ENCODE measurements at places on chromosomes 3 and 15.

- no peak for DNase-seq
Observed at GRCh38 chr3:182305881-182306665, 487.2 kb upstream of the ATP11B start.

DNA sequence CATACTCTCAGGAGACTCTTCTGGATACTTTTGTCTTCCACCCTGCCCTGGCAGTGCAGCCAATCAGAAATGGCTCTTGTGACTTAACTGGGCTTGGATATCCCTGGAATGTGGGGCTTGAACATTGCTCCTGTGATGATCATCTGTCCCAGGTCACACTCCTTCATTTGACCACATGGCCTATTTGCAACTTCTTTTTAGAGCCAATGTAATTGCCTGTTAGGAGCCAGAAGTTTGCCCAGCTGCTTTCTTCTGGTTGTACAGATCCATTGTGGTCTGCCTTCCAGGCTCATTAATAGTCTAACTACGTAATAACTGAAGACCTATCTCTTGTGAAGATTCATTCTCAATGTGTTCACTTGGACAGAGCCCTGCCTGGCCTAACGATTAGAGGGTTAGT, 29.8 kb downstream of the QTRT2 start:
- DNase-seq: no peak

GRCh38 chr3:131031660-131032059, 5.0 kb downstream of the NEK11 start:
- DNase-seq: no peak

DNA sequence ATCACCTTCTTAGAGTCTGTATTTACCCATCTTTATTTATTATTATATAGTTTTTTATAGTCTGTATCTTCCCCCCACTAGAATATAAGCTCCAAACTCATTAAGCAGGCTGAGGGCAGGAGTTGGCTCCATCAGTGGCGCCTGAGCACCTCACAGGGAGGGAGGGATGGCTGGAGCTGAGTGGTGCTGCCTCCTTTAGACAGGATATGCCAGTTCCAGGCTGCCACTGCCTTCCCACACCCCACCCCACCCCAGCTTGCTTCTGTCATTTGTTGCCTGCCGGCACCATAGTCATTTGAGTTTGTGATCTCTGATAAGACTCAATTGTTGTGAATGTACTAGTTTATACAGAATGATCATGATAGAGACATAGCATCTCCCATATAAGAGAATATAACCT, 85.5 kb downstream of the KLHL25 start:
- DNase-seq: no peak

GRCh38 chr3:30628901-30629590, 22.6 kb downstream of the TGFBR2 start:
- DNase-seq: no peak

DNA sequence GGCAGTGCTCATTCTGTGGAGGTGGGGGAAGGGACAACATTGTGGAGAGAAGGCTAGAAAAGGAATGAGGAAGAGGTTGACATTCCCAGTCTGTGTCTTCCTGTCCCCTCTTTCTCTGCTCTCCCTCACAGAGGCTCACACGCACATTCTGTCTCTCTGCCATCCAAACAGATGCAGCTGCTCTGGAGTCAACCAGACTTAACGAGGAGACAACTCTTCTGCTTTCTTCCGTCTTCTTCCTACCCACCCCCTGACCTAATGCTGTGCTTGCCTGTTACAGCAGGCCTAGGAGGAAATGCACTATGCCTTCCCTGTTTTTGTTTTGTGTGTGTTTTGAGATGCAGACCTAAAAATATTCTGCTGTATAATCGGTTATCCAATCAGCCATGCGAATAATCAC, 121.9 kb downstream of the CACNA1D start:
- no peak for DNase-seq

GRCh38 chr15:41926185-41927056, 32.6 kb upstream of the SPTBN5 start:
- no peak for DNase-seq

DNA sequence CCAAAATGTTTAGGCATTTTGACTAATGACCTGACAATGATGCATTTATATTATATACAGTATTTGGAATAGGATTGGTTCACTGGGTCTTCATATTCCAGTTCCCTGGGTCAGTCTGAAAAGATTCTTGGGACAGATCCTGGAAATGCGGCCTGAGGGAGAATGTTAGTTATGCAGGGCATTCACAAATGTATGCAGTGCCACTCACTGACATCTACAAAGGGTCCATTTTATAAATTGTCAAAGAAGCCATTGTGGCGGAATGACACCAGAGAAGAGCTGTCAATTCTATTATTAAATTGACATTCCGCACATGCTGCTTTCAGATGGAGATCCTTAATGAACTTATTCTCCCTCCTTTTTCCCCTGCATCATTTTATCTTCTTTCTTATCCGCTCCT, 176.6 kb downstream of the VGLL3 start:
- DNase-seq: no peak

- DNase-seq: no peak
Observed at GRCh38 chr15:72751751-72752455, 31.7 kb downstream of the ADPGK start.

GRCh38 chr15:48986240-48986639, 22.5 kb upstream of the SHC4 start:
- no peak for DNase-seq

GRCh38 chr3:102630531-102630930, 195.7 kb downstream of the ZPLD1 start:
- DNase-seq: no peak

DNA sequence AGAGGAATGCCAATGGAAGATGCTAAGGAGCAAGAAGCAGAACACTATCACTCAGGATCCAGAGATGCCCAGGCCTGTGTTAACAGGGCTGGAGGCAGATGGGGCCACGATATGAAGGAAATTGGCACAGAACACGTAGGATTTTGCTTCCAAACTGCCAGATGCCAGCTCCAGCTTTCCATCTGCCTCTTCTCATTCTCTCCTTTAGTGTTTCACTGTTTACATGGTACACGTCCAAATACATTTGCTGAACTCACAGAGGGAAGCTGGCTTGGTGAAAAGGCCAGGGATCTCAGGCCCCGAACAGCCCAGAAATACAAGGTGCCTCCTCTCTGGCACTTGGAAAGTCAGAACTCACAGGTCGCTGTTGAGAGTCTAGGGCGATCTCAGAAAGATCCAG, 187.0 kb downstream of the NTRK3 start:
- DNase-seq: no peak

DNA sequence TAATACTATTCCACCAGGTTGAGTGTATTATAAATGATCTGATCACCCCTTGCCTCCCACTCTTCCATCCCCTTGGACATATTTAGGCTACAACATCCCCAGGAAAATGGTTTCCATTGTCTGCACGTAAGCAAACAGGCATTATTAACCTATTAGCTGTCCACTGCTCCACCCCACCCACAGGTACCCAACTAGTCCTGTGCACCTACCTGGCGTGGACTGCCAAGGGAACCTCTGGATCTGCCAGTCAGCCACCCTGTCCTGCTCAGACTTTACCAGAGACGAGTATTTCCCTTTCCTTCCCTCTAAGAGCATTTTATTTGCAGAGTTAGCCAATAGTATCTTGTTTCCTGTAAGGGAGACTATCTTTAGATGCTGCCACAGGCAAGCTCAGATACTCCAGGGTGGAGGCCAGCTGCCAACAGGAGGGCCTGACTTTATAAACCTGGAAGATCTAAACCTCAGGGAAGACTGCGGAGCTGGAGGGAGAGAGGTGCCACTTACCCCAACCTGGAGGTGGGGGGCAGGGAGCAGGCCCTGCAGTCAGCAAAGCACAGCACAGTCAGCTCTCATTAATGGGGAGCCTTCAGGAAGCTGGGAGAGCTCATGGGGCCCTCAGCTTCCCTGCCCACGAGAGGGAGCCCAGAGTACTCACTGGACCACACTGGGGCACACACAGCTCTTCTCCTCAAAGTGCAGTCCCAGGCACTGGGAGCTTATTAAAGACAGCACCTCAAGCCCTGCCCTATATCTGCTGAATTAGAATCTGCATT, at the start of gene CX3CR1:
CX3CR1 (minus strand) TSS at position 292 of the 773 bp plus-strand sequence. CDS start 13,527 bp downstream, outside the sequence.
- DNase-seq: no peak

DNA sequence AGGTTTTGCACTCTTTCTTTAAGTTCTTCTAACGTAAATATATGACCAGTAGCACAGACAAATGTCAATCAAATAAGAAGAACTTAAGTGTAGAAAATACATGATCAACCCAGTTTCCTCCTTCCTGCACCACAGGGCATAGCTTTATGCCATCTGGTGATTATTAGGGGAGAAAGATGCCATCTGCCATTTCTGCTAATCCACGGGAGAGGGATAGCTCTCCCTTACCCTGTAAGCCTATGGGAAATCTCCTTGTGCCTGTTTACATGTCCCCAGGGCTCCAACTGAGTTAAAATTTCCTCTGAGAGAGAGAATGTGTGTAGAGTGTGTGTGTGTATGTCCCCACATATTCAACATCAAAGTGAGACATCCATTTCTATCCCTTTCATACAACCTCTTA, 135.9 kb downstream of the RSL24D1 start:
- no peak for DNase-seq

- no peak for DNase-seq
Observed at GRCh38 chr15:84824260-84825007, 7.3 kb downstream of the ALPK3 start.

DNA sequence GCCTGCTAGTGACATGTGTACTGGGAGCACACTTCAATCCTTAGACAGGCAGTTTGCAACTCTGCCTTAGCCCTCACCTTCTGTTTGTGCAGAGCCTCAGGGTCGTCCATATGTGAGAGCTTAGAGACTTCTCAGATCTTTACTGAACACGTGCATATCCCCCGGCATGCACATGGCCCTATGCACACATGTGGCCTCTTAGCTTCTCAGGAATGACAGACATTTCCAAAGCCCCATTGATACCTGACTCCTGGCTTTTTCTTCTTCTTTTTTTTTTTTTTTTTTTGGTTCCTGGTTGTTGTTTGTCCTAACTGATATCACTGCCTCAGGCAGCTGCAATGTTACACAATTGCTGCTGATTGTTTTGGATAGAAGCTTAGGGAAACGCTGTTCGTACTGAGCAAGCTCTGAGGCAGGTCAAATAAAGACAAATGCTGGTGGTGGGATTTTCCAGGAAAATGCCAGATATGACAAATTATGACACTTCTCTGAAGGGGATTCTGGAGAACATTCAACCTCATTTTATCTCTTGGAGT, 107.2 kb upstream of the RGMA start:
- DNase-seq: no peak

GRCh38 chr3:104362319-104362718, 1004.4 kb upstream of the ALCAM start:
- DNase-seq: no peak

DNA sequence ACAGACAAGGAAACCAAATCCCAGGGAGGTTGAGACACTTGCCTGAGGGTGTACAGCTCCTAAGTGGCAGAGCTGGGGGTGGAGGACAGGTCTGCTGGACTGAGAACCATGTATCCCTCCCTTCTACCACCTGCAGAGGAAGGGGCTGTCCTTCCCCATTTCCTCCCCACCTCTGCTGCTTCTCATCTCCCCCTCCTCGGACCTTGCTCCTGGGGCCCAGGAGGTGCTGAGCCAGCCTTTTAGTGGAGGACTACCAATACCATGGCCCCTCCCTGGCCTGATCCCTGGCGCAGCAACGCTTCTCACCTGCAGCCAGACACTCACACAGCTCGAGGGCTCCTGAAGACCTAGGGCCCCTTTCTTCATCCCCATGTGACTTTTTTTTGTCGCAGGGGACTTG, 50.4 kb downstream of the IDH2 start:
- no peak for DNase-seq

DNA sequence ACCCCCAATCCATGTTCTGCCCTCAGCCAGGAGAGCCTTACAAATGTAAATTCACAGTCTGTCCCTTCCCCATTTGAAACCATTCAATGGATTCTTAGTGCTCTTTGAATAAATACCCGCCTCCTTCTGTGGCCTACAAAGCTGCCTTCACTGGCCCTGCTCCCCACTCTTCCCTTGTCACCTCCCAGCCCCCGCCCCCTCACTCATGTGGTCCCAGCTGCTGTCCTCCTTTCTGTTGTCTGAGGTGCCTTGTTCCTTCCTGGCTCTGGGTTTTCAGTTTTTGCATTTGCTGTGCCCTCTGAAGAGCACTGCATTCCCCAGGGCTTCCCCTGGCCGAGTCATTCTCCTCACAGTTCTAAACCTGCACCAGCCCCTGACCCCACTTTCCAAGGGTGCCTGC, 3.2 kb downstream of the EFCAB12 start:
- no peak for DNase-seq

DNA sequence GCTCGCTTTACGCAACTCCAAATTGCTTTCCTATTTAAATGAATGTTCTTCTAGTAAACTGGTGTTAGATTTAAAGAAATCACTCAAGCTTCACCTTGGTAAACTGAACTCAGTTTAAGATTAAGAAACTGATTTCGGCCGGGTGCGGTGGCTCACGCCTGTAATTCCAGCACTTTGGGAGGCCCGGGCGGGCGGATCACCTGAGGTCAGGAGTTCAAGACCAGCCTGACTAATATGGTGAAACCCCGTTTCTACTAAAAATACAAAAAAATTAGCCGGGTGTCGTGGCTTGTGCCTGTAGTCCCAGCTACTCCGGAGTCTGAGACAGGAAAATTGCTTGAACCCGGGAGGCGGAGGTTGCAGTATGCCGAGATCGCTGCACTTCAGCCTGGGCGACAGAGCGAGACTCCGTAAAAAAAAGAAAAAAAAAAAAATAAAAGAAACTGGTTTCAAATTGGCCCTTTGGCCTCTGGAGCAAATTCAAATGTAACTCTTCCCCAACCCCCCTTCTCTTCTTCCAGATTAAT, 1.7 kb downstream of the SKIL start:
- no peak for DNase-seq

Measured in breast epithelium (tissue), 4 donors.